CD4-positive, CD25-positive, alpha-beta regulatory T cell (primary cell): ENCODE measurements at places on chromosomes 11 and 22. TPM values are rescaled to one million over a fixed set of nuclear protein-coding genes. Genes with fewer than 3 reads are reported as not detected.

Gene NRGN
- polyA plus RNA-seq = 0.23 TPM

Gene CARD18
- not detected for polyA plus RNA-seq

- peaks cover 69% of the 10 kb centered on the region for H3K4me1 ChIP-seq
- no peak overlapping the region for H3K4me3 ChIP-seq
- no peak for DNase-seq
- H3K27me3 ChIP-seq = no peaks in the 10 kb centered on the region
Observed at GRCh38 chr22:24437741-24438328, 10.4 kb downstream of the ADORA2A start.

Gene IGSF22
- polyA plus RNA-seq = 2.4 TPM

- H3K36me3 ChIP-seq = no peaks in the 10 kb centered on the region
- H3K27me3 ChIP-seq = no peaks in the 10 kb centered on the region
- H3K4me3 ChIP-seq = no peak overlapping the region
- DNase-seq = no peak
- H3K4me1 ChIP-seq = no peaks in the 10 kb centered on the region
Observed at GRCh38 chr11:125414121-125414520, 81.9 kb downstream of the FEZ1 start.

DNA sequence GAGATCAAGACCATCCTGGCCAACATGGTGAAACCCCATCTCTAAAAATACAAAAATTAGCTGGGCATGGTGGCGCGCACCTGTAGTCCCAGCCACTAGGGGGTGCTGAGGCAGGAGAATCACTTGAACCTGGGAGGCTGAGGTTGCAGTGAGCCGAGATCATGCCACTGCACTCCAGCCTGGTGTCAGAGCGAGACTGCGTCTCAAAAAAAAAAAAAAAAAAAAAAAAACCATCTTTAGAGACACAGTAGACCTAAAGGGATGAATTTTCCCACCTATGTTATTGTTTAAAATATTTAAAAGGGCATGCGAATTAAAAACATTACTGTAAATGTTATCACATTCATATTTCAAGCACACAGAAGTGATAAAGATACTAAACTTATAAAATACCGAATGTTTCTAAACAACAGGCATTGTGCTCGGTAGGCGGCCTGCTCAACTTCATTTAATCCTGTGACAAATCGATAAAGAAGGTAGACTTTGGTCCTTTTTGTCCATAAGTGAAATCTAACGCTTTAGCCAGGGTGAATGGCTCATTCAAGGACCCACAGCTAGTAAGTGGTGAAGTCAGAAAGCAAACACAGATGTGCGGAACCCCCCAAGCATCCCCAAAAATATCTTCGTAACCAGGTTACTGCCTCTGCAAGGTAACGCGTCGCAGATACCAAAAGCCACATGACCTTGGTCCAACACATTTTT lies 16.1 kb downstream of the NCAPD3 start:
- H3K27ac ChIP-seq = no peak overlapping the region
- H3K36me3 ChIP-seq = peaks cover 57% of the 10 kb centered on the region
- no peaks in the 10 kb centered on the region for H3K4me1 ChIP-seq
- peak; percentile 68 for DNase-seq

DNA sequence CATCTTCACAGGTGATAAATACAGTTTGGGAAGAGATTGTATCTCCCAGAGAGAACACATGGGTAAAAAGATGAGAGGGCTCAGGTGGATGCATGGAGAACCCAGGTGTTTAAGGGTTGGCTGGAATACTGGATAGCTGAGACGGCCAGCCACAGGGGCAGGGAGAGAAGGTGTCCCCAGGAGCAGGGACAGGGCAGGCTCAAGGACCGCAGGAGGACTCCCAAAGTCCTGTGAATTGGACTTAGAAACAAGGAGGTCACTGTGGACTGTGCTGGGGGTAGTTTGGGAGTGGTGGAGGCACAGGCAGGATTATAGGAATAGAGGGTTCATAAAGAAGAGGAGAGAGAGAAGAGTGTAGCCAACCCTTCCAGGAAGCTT lies 103.8 kb upstream of the PARVA start:
- H3K27ac ChIP-seq = no peak overlapping the region
- H3K36me3 ChIP-seq = no peaks in the 10 kb centered on the region
- DNase-seq = no peak
- H3K27me3 ChIP-seq = no peaks in the 10 kb centered on the region
- H3K4me3 ChIP-seq = no peak overlapping the region
- no peaks in the 10 kb centered on the region for H3K4me1 ChIP-seq

Gene ACTN3
- not detected for polyA plus RNA-seq

Gene BIRC3
- 151 TPM for polyA plus RNA-seq

GRCh38 chr11:69000831-69001242 lies 12.2 kb downstream of the MRGPRF start:
- no peaks in the 10 kb centered on the region for H3K4me1 ChIP-seq
- DNase-seq = no peak
- no peak overlapping the region for H3K4me3 ChIP-seq

Gene CATSPER1
- not detected for polyA plus RNA-seq

DNA sequence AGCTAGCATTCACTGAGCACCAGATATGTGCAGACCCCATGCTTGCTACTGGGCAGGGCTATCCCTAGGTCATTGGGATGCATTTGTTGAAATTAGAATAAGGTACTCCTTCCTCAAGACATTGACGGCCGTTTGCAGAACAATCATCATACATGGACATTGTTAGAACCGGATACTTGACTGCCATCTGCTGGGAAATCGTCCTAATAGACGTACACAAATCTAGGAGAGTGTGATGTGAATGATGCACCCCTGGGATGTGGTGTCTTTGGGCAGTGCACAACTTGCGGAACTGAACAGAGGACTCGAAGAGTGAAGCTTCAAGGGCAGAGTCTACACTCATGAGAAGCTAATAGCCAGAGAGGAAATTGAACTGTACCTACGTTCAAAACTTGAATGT lies 35.9 kb downstream of the MYO18B start:
- no peak overlapping the region for H3K4me3 ChIP-seq
- H3K4me1 ChIP-seq = no peaks in the 10 kb centered on the region
- no peak overlapping the region for H3K27ac ChIP-seq
- H3K27me3 ChIP-seq = no peaks in the 10 kb centered on the region

DNA sequence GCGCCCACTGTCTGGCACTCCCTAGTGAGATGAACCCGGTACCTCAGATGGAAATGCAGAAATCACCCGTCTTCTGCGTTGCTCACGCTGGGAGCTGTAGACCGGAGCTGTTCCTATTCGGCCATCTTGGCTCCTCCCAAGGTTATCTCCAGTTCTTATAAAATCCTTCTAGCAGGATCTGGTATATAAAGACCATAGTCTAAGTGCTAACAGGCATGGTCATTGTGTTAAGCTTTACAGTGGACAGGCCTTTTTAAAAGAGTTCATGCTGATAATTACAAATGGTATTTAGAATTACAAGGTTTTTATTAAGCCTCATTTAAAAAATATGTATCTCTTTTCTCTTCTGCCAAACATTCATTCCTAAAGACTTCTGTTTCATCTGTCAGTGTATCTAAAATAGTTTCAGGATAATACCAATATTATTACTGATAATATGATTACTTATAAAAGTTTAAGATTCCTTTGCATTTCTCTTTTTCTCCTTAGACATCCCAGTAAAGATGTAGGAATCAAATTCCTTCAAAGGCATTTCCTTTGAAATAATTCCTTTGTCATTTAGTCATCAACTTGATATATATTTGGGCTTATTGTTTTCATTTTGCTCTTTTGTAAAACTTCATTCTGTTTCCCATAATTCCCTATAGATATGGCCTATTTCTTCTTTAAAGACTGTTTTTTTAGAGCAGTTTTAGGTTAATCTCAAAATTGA lies 20.7 kb downstream of the DDX10 start:
- H3K4me3 ChIP-seq = no peak overlapping the region
- no peaks in the 10 kb centered on the region for H3K27me3 ChIP-seq
- H3K4me1 ChIP-seq = no peaks in the 10 kb centered on the region
- no peak overlapping the region for H3K27ac ChIP-seq
- H3K36me3 ChIP-seq = peaks cover 36% of the 10 kb centered on the region
- DNase-seq = no peak

Gene ALG8
- 52.7 TPM for polyA plus RNA-seq

Gene DTX4
- polyA plus RNA-seq = not detected

- H3K27me3 ChIP-seq = peaks cover 25% of the 10 kb centered on the region
- H3K36me3 ChIP-seq = no peaks in the 10 kb centered on the region
- no peak overlapping the region for H3K27ac ChIP-seq
- H3K4me3 ChIP-seq = no peak overlapping the region
- DNase-seq = no peak
Observed at GRCh38 chr11:125910226-125910849, 6.0 kb downstream of the DDX25 start.

- H3K4me1 ChIP-seq = no peaks in the 10 kb centered on the region
- H3K27me3 ChIP-seq = no peaks in the 10 kb centered on the region
- H3K36me3 ChIP-seq = no peaks in the 10 kb centered on the region
- DNase-seq = no peak
- H3K27ac ChIP-seq = no peak overlapping the region
Observed at GRCh38 chr11:97729546-97730272, 1291.0 kb upstream of the CNTN5 start.

DNA sequence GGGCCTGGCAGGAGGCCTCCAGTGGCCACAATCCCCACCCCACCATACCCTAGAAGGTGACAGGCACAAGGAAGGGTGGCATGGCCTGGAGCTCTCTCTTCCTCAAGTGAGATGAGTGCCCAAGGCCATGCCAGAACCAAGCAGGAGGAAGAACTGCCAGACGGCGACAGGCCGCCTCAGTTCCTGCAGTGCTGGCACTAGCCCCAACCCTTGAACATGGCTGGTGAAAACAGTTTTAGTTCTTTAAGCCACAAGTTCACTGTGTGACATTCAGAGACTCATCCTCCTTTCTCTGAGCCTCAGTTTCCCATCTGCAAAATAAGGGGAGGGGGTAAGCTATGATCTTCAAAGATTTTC lies 9.8 kb downstream of the CHRDL2 start:
- H3K4me1 ChIP-seq = peaks cover 4% of the 10 kb centered on the region
- no peak for DNase-seq
- H3K27ac ChIP-seq = no peak overlapping the region
- H3K4me3 ChIP-seq = no peak overlapping the region
- H3K36me3 ChIP-seq = no peaks in the 10 kb centered on the region
- H3K27me3 ChIP-seq = no peaks in the 10 kb centered on the region

DNA sequence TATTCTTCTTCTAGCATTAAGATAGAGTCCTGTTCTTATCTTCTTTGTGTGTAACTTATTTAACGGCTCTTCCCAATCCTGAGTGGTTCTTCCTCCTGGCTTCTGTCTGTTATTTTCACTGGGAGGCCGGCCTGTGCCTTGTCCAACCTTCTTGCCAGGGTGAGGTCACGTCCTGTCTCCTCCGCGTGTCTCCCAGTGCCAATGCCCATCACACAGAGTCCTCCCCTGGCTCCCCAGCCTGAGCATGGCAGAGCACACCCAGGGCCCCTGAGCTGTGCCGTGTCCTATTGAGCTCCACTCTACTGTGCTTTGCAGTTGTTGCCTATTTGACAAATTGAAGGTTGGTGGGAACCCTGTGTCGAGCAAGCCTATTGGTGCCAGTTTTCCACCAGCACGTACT lies 487.3 kb downstream of the BRD1 start:
- no peak for DNase-seq
- no peak overlapping the region for H3K27ac ChIP-seq
- H3K4me1 ChIP-seq = no peaks in the 10 kb centered on the region
- H3K4me3 ChIP-seq = no peak overlapping the region
- H3K36me3 ChIP-seq = no peaks in the 10 kb centered on the region
- peaks cover 2% of the 10 kb centered on the region for H3K27me3 ChIP-seq

DNA sequence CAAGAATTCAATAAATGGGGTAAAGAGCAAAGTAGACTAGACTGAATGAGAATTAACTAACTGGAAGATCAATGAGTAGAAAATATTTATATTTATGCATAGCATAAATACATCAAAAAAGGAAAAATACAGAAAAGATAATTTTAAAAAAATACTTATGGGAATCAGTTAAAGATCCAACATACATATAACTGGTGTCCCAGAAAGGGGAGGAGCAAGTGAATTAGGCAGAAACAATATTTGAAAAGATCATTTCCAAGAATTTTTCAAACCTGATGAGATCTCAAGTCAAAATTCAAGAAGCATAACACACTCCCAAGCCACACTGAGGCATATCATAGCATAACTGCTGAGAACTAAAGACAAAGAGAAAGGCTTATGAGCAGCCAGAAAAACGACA lies 62.7 kb upstream of the SHISAL1 start:
- no peak overlapping the region for H3K4me3 ChIP-seq
- DNase-seq = no peak
- peaks cover 11% of the 10 kb centered on the region for H3K27me3 ChIP-seq

DNA sequence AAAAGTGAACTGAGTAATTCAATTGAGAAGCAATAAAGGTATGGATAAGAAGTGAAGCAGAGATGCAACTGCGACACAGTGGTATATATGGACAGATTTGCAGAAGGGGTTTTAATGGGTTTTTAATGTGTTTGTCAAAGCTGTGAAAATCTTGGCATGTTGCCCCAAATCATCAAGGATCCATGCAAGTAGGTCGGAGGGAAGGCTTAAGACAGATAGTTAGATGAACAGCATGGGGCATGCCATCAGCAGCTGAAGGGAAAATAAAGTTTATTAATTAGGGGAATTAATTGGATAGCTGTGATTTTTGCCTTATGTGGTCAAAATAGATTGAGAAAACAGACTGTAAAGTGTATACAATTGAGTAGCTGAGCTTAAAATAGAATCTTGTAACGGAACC lies 840.1 kb downstream of the JRKL start:
- no peak overlapping the region for H3K4me3 ChIP-seq
- DNase-seq = no peak
- no peaks in the 10 kb centered on the region for H3K27me3 ChIP-seq
- no peaks in the 10 kb centered on the region for H3K36me3 ChIP-seq
- no peak overlapping the region for H3K27ac ChIP-seq

Gene SGSM1
- 0.47 TPM for polyA plus RNA-seq

DNA sequence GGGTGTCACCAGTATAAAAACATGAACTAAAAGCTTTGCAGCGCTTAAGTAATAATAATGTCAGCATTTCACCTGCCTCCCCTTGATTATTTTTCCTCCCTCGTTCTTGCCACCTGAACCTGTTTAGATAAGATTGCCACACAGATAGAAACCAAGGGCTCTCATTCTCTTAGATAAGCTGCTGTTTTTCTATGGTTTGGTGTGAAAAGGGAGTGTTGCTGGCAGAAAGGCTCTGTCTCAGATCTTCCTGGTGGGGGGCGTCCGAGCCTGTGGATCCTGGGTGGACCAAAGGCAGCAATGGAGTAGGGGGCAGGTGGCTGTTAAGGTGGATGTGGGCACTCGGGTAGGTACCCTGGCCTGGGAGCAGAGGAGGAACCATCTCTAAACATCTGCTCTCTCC lies 147.5 kb downstream of the ST3GAL4 start:
- no peak overlapping the region for H3K27ac ChIP-seq
- no peak overlapping the region for H3K4me3 ChIP-seq
- H3K36me3 ChIP-seq = no peaks in the 10 kb centered on the region
- H3K27me3 ChIP-seq = peaks cover 1% of the 10 kb centered on the region
- no peak for DNase-seq
